Stimulated activated CD4-positive, alpha-beta T cell treated with anti-CD3 and anti-CD28 coated beads, Interleukin-1b, Interleukin-23, amount 100 ng/mL, for 1 hour (primary cell): ENCODE measurements at places on chromosomes 7 and 10.

DNA sequence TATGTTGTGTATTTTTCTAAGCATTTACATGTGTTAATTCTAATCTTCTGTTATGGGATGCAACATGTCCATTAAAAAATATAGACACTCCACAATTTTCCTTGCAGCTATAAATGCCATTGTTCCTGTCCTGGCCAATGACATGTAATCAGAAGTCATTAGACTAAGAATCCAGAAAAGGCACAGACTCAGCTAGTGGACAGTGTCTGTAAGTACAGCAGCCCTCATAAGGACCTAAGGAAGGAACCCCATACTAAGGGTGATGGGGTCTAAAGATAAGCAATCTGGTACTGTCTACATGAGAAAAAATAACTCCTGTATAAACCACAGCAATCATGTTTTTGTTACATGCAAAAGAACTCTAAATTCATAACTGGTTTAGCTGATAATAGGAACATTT, 115.9 kb downstream of the GPR85 start:
- DNase-seq, result no peak

- no peak for DNase-seq
Observed at GRCh38 chr7:42186151-42186550, 50.9 kb downstream of the GLI3 start.

DNA sequence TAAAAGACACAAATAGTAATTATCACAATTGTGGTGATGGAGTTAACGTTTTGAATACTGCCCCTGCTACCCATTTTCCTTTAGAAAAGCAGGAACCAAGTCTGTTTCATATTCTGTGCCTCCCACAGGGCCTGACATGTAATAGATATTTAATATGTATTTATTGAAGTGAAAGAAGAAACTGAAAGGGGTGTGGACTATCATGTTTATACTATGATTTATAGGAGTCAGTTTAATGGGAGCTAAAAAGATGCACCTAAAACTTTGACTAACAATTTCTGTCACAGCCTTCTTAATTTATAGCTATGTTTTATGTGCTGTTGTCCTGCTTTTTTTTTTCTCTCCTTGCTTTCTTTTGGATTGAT, 24.1 kb upstream of the BHLHA15 start:
- DNase-seq, result no peak

GRCh38 chr7:53191191-53191695, 155.8 kb downstream of the POM121L12 start:
- no peak for DNase-seq

DNA sequence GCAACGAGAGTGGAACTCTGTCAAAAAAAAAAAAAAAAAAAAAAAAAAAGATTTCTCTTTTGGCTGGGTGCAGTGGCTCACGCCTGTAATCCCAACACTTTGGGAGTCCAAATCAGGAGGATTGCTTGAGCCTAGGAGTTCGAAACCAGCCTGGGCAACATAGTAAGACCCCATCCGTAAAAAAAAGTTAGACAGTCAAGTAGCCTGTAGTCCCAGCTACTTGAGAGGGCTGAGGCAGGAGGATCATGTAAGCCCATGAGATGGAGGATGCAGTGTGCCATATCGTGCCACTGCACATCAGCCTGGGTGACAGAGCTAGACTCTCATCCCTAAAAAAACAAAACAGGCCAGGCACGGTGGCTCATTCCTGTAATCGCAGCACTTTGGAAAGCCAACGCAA, 25.2 kb downstream of the PDLIM1 start:
- no peak for DNase-seq
